ENCODE measurements at places on chromosomes 6 and 20.

DNA sequence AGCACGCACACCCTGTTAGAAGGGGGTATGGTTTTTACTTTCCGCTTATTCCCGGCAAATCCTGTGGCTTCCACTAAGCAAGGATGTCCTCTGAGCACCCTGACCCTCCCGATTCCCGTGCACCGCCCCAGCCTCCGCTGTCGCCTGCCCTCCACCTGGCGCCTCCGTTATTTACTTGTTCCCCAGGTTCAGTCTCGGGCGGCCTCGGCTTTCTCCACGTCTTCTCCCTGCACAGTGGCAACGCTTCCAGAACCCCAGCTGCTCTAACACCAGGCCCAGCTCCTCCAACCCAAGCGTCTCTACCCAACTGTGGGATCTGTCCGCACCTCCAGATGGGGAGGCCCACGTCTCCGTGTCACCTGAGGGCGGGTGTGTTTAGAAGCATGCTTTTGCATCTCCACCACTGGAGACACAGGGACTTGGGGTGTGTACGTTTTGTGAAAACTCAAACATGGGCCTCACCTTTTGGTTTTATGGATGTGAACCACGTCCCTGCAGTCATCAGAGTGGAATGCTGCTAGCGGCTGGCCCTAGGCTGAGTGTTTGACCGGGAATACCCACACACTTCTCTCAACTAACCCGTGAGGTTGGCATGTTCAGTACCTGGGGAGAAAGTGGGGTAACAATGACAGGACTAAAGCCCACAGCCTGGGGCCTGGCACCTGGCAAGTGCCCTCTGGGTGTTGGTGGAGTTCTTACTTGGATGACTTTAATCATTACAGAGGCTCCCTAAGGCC, 79.9 kb downstream of the THBS2 start:
- no peak for DNase-seq

DNA sequence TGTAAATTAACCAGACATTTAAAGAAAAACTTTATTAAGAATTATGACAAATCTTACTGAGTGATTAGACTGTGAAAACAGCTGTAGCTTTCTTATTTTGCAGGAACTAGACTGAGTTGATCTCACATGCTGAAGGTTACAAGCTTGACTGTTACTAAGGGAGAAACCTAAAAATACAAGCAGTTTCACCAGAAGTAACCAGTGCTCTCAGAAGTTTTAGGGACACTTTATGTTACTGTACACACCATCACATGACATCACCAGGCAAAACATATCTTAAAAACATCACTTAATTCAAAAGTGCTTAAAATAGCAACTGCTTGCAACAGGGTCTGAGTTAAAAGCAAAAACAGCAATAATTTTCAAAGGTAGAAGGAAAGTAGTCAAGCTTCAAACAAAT, 5.4 kb downstream of the FBXO30 start:
- no peak for DNase-seq

DNA sequence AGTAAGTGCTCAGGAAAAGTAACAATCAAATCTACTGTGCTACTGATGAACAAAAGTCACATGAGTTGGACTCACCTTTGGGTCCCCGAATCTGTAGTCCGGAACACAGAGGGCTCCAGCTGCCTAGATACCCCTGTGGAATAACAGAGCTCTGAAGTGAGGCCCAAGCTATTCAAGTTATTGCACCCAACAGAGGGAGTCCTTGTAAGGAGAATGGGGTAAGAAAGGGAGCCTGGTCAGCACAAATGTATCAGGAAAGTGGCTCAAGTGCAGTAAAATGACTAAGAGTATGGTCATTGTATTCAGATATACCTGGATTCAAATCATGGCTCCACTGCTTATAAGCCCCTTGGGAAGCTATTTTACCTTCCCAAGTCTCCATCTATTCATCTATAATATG, 20.9 kb downstream of the EDN1 start:
- DNase-seq = no peak

DNA sequence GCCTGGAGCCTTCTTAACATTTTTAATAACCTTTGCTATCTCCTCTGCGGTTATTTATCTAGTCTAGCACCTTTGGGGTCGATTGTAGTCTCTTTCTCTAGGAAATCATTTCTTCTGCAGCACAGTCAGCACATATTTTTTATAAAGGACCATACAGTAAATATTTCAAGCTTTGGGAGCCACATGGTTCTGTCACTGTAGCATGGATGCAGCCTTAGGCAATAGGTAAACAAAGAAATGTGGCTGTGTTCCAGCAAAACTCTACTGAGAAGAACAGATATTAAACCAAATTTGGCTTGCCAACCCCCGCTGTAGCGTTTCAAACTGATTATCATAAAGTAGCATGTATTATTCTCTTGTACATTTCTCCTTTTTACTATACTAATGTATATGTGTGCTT, 95.7 kb downstream of the SLC23A2 start:
- DNase-seq = no peak

DNA sequence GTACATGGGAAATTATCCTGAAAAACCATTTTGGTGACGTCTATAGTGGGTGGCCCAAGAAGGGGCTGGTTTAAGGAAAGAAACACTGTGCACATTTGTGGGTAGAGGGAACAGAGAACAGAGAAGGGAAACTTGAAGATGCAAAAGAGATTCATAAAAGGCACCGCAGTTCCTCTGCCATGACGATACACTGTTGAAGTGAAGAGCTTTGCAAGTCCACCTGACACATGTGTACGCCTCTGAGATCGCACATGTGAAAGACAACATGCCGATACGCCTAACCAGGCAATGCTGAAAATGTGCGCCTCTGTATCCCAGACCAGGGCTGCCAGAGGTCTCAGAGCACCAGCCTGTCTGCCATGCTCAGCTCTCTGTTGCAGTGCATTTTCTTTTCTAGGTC, 180.9 kb downstream of the KIF16B start:
- DNase-seq = no peak

GRCh38 chr6:15351631-15352030, 105.8 kb downstream of the JARID2 start:
- no peak for DNase-seq

DNA sequence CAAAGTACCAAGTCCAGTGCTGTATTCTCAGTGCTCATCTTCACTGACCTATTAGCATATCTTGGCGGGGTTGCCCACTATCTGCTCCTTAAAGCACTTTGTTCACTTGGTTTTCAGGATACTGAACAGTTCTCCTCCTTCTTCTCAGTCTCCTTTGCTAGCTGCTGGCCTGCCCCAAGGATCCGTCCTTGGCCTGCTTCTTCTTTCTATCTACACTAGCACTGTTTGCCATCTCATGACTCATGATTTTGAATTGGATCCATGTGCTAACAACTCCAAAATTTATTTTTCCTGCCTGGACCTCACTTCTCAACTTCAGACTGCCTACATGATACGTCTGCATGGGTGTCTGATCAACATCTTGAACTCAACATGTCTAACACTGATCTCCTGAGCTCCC, 15.5 kb downstream of the TPD52L1 start:
- no peak for DNase-seq

- no peak for DNase-seq
Measured at GRCh38 chr6:96777113-96777512, 60.2 kb downstream of the GPR63 start.

All from stimulated activated CD8-positive, alpha-beta memory T cell treated with anti-CD3 and anti-CD28 coated beads, Interleukin-15, amount 100 ng/mL, for 1 hour (primary cell).